ENCODE measurements at places on chromosomes 16 and 17.

GRCh38 chr17:63665527-63666214 lies 34.3 kb downstream of the LIMD2 start:
- DNase-seq, result no peak

DNA sequence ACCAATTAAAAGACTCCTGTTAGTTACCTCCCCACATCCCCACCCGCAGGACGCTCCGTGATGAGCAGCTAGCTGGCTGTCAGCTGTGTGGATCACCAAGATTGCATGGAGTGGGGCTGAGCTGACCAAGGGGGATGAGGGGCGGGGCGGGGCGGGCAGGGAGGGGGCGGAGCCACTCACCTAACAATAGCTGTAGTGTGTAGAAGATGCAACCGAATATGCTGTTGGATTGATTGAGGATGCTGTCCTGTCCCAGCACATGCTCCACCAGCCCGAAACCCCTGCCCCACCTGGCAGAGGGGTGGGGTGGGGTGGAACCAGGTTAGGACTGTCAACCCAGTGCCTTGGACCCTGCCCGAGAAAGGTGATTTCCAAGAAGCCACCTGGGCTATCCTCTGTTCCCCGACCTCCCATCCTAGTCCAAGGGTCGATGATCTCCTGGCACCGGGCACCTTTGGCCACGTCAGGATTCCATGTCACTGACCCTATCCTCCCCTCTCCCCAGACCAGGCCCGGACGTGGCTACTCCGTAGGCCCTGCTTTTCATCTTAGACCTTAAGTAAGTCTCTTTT lies 1.4 kb downstream of the VKORC1 start:
- DNase-seq, result no peak

GRCh38 chr16:27790546-27791403 lies 240.8 kb downstream of the KATNIP start:
- no peak for DNase-seq

DNA sequence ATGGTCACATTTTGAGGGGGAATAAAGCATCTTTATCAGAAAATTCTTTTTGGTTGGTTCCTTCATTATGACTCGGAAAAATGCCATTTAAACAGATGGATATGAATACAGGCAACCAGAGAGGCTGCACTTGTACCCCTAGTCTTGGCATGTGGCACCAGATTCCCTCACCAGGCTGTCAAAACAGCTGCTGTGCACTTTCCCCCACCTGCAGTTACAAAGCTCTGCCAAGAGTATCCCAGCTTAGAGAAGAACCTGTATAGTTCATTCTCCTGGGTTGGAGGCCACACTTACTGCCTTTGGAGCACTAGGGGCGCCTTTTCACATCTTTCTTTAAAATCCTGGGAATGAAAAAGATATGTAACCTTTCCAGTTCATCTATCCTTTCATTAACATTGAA lies 190.3 kb downstream of the KIF2B start:
- no peak for DNase-seq

DNA sequence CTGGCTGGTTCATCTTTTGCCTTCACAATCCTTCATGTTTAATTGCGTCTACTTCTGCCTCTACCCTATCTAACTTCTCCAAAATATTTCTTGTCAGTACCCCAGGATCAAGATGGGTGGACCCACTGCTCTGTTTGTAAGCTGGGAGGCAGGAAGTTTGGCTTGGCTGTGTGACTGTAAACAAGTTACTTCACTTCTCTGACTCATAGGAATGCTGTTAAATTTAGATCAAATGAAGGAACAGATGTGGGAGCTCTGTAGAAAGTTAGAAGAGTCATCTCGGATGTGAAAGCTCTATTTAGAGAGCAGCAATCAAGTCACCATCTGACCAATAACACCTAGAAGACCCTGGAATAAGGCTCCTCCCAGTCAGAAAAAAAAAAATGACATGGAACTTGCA lies 55.2 kb upstream of the MRTFB start:
- DNase-seq, result no peak

DNA sequence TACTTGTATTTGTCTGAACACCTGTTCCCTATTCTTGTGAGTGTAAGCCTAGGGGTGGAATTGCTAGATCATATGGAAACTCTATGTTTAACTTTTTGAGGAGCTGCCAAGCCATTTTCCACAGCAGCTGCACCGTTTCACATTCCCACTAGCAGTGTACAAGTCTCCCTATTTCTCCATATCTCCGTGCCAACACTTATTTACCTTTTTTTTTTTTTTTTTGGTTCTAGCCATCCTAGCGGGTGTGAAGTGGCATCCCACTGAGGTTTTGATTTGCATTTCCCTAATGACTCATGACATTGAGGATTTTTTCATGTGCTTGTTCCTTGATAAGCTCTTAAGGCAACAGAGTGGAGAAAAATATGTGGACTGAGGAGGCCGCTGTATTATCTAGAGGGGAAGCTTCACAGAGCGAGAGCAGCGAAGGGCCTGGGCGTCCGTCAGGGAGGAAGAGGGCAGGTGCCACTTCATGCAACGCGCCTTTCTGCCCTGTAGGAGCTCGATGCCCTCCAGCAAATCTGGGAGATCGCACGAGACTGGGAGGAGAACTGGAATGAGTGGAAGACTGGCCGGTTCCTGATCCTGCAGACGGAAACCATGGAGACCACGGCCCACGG lies 50.0 kb downstream of the DNAH2 start:
- DNase-seq, result no peak

DNA sequence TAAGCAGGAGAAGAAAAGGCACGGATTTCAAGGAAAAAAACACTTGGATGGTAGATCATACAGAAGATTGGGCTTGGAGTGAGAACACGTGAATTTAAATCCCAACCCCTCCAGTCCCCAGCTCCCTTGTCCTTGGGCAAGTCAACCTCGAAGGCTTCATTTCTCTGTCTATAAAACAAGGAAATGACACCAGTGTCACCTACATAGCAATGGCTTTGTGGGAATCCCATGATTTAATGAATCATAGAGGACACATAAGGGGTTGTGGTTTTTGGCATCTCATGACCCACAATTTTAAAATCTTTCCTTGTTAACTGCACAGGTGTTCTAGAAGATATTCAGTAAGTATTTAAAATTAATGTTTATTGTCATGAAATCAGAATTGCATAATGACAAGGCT lies 8.2 kb upstream of the CCL2 start:
- DNase-seq, result no peak

- no peak for DNase-seq
These were observed 8.4 kb upstream of the CA4 start for GRCh38 chr17:60141111-60142018.

- DNase-seq, result no peak
These were observed 20.8 kb upstream of the CLEC18C start for GRCh38 chr16:70152578-70153302.

All from NCI-H446 treated with DMSO at 0.1 percent for 48 hours (cell line).